LHCN-M2 (cell line): ENCODE measurements at places on chromosomes 3 and 15. TPM values are rescaled to one million over a fixed set of nuclear protein-coding genes. Genes with fewer than 3 reads are reported as not detected.

The OR5K1 gene
- not detected in 2 replicates for total RNA-seq

The PLA2G4E gene
- not detected in 2 replicates for total RNA-seq

- DNase-seq = no peak
These were observed 457.7 kb upstream of the THRB start for GRCh38 chr3:24952388-24952787.

The PRTG gene
- total RNA-seq = 2.6 and 4.7 TPM in 2 replicates

- DNase-seq = no peak
These were observed 292.9 kb upstream of the GADL1 start for GRCh38 chr3:31187380-31187779.

- DNase-seq = no peak
These were observed 113.4 kb downstream of the PLCH1 start for GRCh38 chr3:155631323-155632019.

- DNase-seq = no peak
These were observed 128.3 kb upstream of the BHLHE40 start for GRCh38 chr3:4850928-4851265.

GRCh38 chr15:43919540-43920253, 92.9 kb downstream of the WDR76 start:
- DNase-seq = no peak

DNA sequence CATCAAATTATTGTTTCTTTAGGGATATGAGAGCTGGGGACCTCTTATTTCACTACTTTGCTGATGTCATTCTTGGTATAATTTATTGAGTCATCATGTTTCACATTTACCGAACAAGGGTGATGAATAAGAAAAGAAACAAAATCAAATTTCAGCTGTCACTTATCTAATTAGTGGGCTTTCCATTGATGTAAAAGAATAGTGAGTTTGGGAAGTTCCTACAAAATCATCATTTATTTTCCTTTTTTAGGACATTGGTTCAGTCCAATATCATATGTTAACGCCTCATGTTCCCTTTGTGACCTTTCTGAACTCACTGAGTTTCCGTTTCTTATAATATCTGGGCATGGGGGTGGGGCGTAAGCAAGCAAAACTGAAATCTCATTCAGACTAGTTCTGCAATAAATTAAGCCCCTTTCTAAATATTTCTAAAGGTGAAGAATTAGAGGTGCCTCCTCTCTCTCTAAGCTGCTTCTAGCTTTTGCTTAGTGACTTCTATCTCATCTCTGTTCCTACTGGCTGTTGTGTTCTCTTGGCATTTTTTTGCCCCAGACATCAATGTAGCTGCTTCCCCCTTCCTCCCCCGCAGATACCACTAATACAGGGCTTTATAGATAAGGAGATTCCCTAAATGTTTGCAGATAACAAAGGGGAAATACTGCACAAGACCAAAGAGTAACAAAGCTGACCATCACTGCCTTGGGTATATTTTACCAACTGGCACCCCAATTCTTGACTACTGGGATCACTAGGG, 238.0 kb upstream of the CTNNB1 start:
- DNase-seq = no peak

The IL16 gene
- not detected in 2 replicates for total RNA-seq

- DNase-seq = peak; percentile 80
These were observed 16.9 kb downstream of the SLC24A1 start for GRCh38 chr15:65638681-65639089.

The RNF123 gene
- 19.6 and 21.2 TPM in 2 replicates for total RNA-seq

GRCh38 chr3:80051602-80051962, 283.8 kb upstream of the ROBO1 start:
- no peak for DNase-seq

DNA sequence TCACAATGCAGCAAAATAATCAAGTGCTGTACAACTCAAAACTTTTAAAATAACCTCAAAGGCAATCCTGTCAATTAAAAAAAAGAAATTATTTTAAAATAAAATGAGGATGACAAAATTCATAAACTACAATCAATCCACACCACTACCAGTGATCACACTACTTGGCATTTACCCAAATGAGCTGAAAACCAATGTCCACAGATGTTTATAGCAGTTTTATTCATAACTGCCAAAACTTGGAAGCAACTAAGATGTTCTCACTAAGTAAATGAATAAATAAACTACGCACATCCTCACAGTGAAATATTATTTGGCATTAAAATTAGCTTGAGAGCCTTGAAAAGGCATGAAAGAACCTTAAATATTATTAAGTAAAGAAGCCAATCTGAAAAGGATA, 121.3 kb downstream of the STAG1 start:
- DNase-seq = no peak

DNA sequence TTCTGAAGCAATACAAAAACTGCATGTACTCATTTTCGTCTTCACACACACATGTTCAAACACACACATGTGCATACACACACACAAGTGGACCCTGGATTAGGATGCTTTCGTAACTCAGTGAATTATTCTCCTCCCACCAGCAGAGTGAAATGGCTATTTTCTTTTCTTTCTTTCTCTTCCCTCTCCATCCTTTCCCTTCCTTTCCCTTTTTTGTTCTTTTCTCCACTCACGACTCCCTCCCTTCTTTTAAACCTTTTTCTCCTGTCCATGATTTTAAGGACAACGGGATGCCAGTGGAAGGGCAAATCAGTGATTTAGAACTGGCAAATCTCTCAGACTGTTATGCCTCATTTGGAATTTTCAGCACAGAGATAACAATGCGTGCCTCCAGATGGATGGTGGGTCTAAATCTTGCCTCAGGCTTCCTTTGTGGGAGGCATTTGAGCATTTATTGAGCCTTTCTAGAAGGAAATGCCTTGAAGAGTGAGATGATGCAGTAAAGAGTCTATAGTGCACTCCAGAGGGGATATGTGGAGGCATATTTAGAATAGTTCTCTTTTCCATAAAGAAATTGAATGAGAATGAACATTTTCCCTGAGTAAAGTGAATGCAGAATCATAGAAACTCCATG, 130.4 kb upstream of the SLC7A14 start:
- DNase-seq = no peak

GRCh38 chr3:144039661-144040060, 68.0 kb downstream of the DIPK2A start:
- DNase-seq = peak; percentile 60

GRCh38 chr3:124939661-124940060, 5.1 kb upstream of the MUC13 start:
- DNase-seq = no peak

The SI gene
- total RNA-seq = not detected in 2 replicates

The VWA5B2 gene
- not detected in 2 replicates for total RNA-seq

DNA sequence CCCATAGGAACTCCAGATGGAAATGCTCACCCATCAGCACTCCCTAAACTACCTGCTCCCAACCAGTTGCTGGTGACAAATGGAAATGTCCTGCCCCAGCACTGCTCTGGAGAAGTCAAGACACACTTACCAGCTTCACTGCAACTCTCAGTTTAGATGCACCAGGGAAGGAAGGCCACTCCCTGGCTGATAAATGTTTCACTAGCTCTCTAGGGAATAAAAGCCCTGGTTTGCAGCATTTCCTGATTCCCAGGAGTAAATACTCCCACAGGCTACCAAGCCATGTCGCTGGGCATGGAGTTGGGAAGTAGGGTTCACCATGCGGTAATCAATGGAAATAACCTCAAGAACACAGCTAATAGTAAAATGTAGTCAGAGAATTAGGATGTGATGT, 112.0 kb upstream of the NEO1 start:
- DNase-seq = no peak

The KLHL6 gene
- total RNA-seq = not detected in 2 replicates

DNA sequence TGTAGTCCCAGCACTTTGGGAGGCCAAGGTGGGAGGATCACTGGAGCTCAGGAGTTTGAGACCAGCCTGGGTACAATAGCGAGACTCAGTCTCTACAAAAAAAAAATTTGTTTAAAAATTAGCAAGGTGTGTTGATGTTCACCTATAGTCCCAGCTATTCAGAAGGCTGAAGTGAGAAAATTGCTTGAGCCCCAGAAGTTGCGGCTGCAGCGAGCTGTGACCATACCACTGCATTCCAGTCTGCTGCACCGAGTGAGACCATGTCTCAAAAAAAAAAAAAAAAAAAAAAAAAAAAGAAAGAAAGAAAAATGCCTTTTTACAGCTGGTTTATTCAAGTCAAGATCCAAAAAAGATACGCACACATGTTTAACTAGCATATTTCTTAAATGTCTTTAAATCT, 17.0 kb upstream of the MUC20 start:
- no peak for DNase-seq

DNA sequence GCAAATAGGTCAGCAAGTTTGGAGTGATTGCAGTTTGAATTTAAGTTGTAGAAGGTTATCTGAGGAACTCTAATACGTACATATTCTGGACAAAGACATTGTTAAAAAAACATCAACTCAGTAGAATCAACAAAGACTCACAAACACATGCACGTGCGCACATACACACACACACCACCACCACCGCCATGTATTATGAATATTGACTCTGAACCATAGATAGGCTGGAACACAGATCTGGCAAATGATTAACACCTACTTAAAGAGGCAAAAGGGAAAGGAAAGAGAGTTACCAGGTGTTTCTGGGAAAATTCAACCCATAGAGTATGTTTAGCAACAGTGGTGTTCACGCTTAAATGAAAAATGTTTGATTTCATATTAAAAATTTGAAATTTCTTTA, 334.2 kb upstream of the ALCAM start:
- DNase-seq = no peak

DNA sequence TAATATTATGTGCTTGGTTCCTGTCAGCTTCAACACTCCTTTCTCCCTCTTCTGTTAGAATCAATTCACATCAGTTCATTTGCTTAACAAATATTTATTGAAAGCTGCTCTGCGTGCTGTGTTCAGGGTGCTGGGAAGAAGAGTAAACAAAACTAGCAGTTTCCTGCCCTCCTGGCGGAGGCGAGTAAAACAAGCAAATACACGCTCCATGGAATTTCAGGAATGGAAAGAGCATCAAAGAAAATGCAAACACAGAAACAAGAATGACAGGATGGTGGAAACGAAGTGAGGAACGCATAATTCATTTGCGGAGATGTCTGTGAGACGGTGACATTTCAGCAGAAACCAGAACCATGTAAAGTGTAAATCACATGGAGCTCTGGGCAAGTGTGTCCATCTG, 49.4 kb upstream of the SPTSSB start:
- no peak for DNase-seq

- no peak for DNase-seq
These were observed 26.5 kb upstream of the AADACL2 start for GRCh38 chr3:151707216-151707615.
